BJ (cell line): ENCODE measurements at places on chromosomes 3 and 15.

- DNase-seq: peak; percentile 47
Measured at GRCh38 chr3:159904911-159905310, 83.7 kb upstream of the IL12A start.

DNA sequence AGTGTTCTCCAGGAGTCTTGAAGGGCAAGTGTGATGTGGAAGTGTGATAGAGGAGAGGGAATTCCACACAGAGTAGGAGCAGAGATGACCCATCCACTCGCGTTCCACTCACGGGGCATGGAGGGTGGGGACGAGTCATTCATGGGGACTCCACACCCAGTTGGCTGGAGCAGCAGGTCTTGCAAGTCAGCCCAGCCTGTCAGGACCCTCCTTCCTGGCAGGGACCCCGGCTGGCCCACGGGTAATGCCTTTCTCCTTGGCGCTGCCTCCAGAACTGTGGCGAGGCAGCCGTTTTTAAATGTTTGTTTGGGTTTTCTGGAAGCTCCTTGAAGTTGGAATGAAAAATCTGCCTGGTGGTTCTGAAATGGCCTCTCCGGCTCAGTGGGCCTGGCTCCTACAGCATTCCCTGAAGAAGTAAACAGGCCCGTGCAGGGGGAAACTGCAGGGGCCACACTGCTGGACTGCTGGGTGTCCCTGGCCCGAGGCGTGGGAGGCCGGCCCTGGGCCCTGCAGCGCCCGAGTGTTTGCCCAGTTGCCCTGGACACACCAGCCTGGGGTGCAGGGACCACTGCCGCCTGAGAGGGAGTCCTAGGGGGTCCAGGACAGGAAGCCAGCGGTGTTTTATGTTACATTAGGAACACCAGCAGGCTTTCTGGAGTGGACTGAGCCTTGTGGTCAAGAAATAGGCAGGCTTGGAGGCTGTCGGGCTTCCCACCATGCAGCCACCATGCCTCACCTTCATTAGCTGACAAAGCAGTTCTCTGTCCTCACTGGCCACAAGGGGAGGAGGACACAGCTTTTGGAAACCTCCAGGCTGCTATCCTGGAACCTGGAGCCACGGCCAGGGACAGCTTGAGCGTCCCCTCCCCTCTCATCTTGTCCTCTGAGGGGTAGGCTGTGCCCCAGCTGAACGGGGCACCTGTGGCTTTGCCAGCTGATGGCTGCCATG lies 61.3 kb downstream of the CEMIP start:
- DNase-seq: no peak

- peak; percentile 26 for DNase-seq
Measured at GRCh38 chr3:72185549-72186399, 400.8 kb upstream of the PROK2 start.

DNA sequence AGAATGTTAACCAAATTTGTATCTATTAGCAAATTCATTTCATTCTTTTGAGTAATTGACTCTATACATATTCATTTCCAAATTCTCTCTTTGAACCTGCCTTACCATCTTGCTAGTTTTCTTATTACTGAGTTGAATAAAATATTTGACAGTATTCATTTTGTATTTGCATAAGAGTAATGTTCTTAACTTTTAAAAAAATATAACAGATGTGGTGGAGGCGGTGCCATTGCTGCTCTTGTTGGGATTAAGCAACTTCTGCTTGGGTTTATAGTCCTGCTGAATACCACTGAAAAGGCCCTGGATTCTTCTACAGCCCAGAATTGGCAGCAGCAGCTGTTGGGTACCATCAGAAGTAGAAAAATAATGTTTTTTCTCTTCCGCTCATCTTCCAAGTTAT lies 148.9 kb upstream of the PEX5L start:
- no peak for DNase-seq
